ENCODE measurements at places on chromosomes 7 and 10.

DNA sequence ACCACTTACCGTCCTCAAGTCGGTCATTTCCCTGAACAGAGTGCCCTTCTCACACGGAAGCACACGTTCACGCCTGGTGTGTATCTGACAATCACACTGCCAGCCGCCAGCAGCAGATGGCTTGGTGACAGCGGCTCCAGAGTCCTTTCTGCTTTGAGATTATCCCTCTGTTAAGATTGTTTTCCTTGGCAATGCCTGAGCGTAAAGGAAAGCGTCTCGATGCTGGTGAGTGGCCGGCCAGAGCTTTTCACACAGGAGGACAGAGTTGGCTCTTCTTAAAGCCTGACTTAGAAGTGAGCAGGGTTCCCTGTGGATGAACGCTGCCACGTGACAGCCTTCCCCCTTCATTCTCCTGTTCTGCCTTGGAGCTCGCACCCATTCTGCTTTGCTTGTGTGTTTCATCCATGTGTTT lies 22.1 kb upstream of the PRKAR1B start:
- DNase-seq, result peak; percentile 66

DNA sequence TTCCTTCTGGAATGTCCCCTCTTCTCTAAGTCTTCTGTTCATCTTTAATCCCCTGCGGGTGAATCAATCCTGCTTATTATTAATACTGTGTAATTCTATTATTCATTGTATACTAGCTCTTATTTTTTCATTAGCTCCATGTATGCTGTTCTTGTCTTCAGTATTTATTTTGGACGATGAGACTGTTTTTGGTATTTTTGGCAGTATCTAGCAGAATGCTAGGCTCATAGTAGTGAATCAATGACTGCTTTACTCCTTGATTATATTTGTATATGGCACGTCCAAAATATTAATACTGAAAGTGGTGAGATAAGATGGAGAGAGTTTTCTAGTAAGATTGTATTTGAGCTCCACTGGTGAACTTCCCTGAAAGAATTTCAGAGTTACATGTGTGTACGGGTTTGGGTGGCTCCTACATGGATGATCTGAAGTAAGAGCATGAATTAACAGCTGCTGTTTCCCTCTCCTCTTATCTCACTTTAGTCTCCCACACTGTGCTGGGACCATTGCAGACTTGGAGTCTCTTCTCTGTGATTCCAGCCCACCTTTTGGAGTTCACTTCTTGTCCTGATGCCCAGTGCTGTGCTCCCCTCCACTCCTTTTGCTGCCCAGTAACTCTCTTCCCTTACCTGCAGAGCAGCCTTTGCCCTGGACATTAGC lies 226.0 kb downstream of the CDK14 start:
- no peak for DNase-seq

DNA sequence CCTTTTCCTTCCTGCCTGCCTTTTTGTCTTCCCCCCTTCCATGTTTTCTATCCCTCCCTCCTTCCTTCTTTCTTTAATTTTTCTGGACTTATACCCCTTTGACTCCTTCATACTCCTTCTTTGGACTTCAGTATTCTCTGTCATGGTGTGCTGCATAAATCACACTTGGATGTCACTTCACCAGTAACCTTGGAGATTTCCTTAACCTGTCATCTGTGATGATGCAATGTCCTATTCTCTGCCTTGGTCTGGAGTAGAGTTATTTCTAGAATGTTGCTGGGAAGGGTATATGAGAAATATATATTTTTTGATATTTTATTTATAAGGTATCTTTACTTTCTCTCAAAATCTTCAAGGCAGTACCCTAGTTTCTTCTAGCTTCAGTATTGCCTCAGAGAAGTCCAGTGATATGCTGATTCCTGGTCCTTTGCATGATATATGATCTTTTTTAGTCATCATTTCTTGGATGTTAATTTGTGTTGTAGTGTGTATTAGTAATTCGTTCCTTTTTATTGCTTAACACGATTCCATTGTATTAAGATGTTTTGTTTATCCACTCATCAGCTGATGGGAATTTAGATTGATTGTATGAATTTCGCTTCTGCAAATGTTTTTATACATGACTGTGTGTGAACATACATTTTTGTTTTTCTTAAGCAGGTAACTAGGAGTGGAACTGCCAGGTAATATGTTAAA lies 206.9 kb upstream of the MBL2 start:
- no peak for DNase-seq

GRCh38 chr7:105452085-105452484 lies 63.4 kb upstream of the SRPK2 start:
- no peak for DNase-seq

DNA sequence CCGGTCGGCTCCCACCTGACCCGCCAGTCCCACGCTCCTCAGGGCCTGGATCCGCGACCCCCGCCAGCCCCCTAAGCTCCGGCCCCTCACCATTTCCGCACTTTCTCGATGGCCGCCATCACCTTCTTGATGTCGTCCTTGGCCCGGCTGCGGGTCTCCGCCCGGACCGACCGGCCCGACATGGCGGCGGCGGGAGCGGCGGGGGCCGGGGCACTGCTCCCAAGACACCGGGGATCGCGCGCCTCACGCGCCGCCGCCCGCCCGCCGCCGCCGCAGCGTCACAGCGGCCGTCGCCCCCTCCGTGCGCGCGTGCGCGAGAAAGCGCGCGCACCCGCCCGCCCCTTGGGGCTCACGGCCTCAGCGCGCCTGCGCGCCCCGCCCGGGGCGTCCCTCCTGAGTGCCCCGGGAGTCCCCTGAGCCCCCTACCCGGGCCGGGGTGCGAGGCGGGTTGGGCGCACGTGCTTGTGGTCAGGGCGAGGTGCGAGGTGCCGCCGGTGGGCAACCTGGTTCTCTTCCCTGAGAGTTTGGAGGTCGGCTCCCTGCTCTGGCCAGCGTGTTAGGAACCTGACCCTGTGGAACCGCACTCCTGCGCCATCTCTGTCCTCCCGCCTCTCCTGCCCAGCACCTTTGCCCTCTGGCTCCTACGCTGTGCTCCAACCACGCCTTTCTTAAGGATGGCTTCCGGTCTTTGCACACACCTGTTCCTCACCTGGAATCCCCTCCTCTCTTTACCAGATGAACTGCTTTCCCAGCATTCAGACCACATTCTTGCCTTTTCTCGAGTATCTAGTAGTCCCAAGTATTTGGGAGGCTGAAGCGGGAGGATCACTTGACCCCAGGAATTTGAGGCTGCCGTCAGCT lies at the start of gene BCL7B:
Gene BCL7B (minus strand): TSS at position 294 of the 861 bp plus-strand sequence. CDS start 112 bp downstream, at position 182.
- DNase-seq, result peak; percentile 85

GRCh38 chr7:48786951-48787350 lies 137.4 kb upstream of the CDC14C start:
- DNase-seq, result no peak

DNA sequence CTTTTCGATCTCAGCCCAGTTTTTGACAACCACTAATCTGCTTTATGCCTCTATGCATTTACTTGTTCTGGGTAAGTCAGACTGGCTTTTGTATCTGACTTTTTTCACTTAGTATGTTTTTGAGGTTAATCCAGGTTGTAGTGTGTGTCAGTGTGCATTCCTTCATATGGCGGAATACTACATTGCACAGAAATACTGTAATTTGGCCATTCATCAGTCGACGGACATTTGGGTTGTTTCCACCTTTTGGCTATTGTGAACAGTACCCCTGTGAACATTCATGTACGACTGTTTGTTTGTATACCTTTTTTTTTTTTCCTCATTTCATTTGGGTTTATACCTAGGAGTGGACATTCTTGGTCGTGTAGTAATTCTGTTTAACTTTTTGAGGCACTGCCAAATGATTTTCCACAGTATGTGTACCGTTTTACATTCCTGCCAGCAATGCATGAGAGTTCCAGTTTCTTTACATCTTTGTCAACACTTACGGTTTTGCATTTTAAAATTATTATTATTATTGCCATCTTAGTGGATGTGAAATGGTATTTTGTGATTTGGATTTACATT lies 57.4 kb downstream of the MKLN1 start:
- no peak for DNase-seq

DNA sequence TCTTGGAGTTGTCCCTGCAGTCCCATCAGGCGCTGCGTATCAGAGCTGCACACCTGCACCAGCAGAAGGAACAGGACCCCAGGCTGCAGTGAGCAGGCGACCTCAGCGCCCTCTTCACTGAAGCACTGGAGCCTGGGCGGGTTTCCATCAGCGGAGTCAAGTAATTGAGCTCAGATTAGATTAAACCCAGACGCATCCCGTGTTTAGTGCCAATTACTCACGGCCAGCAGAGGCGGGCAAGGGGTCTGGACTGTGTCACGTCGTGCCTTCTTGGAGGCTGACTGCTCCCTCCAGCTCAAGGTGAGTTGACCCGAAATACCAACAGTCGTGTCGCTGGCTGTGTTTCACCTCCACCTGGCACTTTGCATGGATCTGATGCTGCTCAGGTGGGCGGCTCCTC lies 123.6 kb downstream of the CXCL12 start:
- no peak for DNase-seq

DNA sequence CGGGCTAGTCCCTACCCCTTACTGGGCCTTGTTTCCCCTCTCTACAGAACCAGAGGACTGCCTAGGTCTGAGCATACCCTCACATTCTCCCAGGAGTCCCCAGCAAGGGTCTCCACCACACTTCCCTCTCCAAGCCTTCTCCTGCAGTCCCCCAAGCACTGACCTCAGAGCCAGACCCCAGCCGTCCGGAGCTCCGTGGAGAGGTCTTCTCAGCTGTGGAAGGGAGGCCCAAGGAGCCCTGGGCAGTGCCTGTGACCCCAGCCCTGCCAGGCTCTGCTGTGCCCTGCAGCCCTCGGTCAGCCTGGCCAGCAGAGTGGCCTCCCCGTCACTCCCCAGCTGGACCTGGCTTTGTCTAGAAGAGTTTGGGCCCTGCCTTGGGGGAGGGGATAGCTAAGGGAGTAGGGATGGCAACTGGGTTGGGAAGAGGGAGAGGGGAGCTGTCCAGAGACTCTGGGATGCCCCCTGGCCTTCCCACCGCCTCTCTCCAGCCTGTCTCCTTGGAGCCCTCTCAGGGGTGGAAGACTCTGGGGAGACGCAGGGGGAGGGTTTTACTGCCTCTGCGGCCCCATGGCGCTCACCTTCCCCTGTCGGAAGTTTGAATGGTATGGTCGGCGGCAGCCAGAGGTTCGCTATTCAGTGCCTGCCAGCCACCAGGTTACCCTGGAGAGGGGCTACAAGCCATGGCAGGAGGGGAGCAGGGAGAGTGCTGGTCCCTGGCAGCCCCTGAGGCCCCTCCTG lies at the start of gene C10orf105:
Gene C10orf105 (minus strand): TSS at position 315 of the 738 bp plus-strand sequence. CDS start 3,441 bp downstream, outside the sequence.
- no peak for DNase-seq

DNA sequence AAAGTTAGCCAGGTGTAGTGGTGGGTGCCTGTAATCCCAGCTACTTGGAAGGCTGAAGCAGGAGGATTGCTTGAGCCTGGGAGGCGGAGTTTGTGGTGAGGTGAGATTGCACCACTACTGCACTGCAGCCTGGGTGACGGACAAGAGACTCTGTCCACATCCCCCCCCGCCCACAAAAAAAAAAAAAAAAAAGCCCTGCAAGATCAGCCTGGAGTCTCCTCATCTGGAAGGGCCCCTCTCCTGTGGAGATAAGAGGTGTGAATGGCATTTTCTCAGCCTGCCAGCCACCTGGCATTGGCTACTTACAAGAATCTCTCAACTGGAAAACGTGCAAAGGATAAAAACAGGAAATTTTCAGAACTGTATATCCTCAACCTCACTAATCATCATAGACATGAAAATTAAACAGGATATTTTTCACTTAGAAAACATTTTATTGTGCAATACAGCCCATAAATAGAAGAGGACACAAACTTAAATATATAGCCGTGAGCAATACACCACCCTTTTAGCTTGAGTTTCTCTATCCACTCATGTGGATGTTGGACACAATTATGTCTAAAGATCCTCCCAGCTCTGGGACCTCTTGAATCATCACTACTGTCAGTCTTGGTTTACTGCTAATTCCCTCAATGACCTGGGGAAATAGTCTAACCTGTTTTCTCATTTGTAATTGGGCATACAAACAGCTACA lies 11.3 kb upstream of the TSPAN15 start:
- peak; percentile 65 for DNase-seq

DNA sequence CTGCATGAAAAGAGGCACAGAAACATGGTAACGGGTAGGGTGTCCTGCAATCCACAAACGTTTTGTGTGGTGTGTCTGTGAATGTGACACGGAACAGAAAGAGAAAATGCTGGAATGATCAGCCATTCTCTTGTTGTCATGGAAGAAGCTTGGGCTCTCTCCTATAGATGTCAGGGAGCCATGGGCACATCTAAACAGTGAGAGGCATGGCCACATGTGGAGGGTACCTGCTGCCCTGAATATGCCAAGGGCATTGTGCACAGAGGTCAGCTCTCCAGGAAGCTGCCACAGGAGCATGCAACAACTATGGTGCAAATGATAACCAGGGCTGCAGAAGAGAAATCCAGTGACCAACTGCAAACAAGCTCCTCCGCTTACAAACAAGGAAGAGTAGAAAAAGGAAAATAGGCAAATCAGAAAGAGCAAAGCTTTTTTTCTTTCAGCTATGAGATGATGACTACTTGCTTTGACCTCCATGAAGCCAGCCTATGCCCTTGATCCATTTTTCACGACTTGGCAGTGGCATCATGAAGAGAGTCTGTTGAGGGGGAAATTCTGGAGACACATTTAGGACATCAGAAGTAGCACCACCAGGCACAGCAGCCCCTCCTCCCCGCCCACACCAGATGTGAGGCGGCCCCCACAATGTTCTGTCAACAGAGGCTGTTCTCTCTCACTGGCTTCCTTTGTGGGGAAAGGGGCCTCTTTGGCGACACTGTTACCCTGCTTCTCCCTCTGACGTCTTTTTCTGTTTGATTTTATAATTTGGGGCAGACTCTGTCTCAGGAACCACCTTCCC lies 4.8 kb upstream of the PDE1C start:
- DNase-seq, result no peak

- DNase-seq, result no peak
These were observed 20.9 kb downstream of the TBX20 start for GRCh38 chr7:35232994-35233393.

DNA sequence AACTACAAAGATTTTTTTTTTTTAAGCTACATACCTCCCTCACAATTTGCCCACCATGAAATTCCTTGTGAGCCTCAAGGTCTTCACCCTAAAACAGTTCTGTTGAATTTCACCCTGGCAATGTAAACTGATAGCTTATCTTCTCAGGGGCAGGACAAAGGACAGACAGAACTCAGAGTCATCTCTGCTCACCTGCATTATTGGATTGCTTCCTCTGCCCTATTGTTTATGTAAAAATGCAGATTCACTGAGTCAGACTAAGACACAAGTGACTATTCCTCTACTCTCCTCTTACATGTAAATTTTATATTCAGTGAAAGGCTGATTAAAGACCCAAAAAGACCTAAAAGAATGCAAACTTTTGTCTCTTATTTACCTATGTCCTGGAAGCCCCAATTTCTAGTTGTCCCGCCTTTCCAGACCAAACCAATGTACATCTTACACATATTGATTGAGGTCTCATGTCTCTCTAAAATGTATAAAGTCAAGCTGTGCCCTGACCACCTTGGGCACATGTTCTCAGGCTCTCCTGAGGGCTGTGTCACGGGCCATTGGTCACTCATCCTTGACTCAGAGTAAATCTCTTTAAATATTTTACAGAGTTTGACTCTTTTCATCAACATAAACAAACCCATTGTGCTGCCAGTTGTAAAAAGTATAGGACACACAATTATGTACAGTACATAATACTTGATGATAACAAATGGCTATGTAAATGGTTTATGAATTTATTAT lies 440.2 kb downstream of the HTR7 start:
- no peak for DNase-seq
